ENCODE measurements at places on chromosomes 1 and 21.

DNA sequence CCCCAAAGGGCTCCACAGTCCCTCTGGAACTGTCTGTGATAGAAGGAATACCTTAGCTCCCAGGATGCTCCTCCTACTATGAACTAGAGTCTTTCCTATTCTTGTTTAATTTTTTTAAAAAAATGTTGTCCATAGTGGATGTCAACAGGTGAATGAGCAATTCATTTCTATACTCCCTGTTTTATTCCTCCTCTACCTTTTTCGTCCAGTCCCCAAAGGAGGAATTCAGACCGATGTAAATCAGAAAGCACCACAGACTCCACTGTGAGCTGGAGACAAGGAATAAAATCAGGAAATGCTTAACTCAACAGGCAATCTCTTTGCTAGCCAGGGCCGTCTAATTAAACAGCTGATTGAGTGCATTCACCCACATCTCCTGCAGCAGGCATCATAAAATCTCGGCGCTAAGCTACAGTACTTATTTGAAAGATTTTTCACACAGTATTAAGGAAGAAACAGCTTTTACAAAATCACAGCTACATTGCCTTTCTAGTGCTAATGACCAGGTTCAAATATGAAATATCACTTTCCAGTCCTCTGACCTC, 381.6 kb downstream of the SIPA1L2 start:
- no peak for DNase-seq

GRCh38 chr1:168093616-168094015, 43.1 kb downstream of the GPR161 start:
- no peak for DNase-seq

DNA sequence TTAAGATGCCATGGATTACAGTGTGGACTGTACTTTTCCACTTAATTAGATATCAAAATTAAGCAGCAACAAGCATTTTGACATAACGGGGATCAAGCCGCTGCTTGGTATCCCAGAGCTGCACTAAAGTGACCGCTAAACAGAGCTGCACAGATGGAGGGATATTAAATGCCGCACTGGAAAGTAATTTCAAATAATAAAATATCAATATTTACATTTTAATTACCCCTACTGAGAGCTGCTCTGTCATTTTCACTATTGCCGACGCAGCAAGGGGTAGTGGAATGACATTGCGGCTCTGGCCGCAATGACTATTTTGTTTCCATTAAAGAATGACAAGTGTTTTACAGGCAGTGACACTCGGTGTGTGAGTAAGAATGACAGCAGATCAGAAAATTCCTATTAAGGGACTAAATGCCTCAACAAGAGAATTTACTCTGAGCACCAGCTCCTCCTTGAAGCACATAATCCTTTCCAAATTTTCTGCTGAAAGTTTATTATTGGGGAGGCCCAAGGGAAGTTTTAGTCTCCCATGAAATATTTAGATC, 109.1 kb upstream of the USH2A start:
- no peak for DNase-seq

DNA sequence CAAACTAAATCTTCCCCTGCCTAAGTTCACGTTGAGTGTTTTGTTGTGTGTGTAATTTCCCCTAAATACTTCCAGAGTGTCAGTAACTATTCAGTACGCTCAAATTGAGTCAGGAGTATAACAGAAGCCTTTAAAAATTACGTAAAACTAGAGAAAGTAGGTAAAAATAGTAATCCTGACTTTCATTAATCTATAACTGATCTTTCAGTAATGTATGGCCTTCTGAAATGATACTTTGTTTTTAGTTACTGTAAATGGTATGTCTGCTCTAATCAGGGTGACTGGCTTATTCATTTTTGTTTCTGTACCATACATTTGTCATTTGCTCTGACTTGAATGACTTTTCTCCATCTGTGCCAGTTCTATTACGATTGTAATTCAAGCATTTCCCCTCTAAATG, 29.4 kb downstream of the MIER1 start:
- DNase-seq, result no peak

GRCh38 chr1:183244466-183244865, 58.4 kb downstream of the LAMC2 start:
- DNase-seq, result no peak

All from amygdala (tissue), 56 donors.